ENCODE measurements at places on chromosomes 11 and 22. TPM values are rescaled to one million over a fixed set of nuclear protein-coding genes. Genes with fewer than 3 reads are reported as not detected.

The OR51F2 gene
- total RNA-seq, result not detected

The LRRC4C gene
- not detected for total RNA-seq

The TYR gene
- total RNA-seq, result not detected

The EFCAB6 gene
- total RNA-seq, result 3.5 TPM

The UPK3A gene
- total RNA-seq, result not detected

The PRAME gene
- total RNA-seq, result not detected

The SLC35E4 gene
- total RNA-seq, result 16.4 TPM

The HOATZ gene
- total RNA-seq, result not detected

The ELMOD1 gene
- total RNA-seq, result not detected

The CLCF1 gene
- 39.1 TPM for total RNA-seq

The OR6M1 gene
- not detected for total RNA-seq

The CAPN5 gene
- total RNA-seq, result 22.4 TPM

The MIF gene
- total RNA-seq, result 262 TPM

The RASSF7 gene
- total RNA-seq, result 18.8 TPM

The DUSP8 gene
- 0.11 TPM for total RNA-seq

The NCF4 gene
- total RNA-seq, result not detected

The DEFB131B gene
- total RNA-seq, result not detected
